CD4-positive, CD25-positive, alpha-beta regulatory T cell (primary cell): ENCODE measurements at places on chromosomes 12 and 14. TPM values are rescaled to one million over a fixed set of nuclear protein-coding genes. Genes with fewer than 3 reads are reported as not detected.

Gene ARHGAP9
- total RNA-seq: 403 TPM

Gene RASSF3
- 158 TPM for total RNA-seq

GRCh38 chr12:131783915-131784541 is 44.2 kb upstream of the MMP17 start:
- no peak overlapping the region for H3K4me3 ChIP-seq
- no peaks in the 10 kb centered on the region for H3K4me1 ChIP-seq

DNA sequence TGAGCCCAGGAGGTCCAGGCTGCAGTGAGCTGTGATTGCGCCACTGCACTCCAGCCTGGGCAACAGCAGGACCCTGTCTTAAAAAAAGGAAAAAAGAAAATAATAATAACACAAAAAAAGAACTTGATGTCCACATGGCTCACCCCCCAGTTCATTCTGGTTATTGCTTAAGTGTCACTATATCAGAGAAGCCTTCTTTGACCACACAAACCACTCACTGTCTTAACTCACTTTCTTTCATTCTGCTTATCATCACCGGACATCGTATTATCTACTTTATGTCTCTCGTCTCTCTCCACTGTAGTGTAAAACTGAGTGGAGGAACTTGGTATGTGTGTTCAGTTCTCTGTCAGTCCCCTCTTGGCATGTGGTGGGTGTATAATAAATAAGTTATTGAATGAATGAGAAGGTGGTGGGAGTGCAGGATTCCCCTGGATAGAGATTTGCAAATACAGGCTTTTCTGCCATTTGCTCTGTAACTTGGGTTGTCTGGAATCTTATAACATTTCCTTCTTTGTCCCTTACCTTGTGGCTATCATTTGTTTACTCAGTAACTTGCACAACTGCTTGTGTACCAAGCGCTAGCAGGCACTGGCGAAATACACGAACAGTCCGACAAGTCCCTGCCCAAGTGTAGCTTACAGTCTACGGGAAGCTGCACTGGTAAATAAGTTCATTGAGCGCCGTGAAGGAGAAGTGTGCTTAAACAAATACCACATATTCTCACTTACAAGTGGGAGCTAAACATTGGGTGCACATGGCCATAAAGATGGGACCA is 86.6 kb upstream of the TRAF3 start:
- no peak overlapping the region for H3K4me3 ChIP-seq
- no peaks in the 10 kb centered on the region for H3K27me3 ChIP-seq
- H3K36me3 ChIP-seq: no peaks in the 10 kb centered on the region
- DNase-seq: no peak
- no peak overlapping the region for H3K27ac ChIP-seq

GRCh38 chr14:89469210-89470198 is 52.5 kb upstream of the FOXN3 start:
- no peak overlapping the region for H3K27ac ChIP-seq
- H3K36me3 ChIP-seq: peaks cover 14% of the 10 kb centered on the region
- no peak overlapping the region for H3K4me3 ChIP-seq
- no peaks in the 10 kb centered on the region for H3K27me3 ChIP-seq
- no peaks in the 10 kb centered on the region for H3K4me1 ChIP-seq

GRCh38 chr14:51356381-51356780 is 116.3 kb downstream of the TMX1 start:
- no peak overlapping the region for H3K27ac ChIP-seq
- DNase-seq: no peak
- no peaks in the 10 kb centered on the region for H3K36me3 ChIP-seq
- no peaks in the 10 kb centered on the region for H3K4me1 ChIP-seq

DNA sequence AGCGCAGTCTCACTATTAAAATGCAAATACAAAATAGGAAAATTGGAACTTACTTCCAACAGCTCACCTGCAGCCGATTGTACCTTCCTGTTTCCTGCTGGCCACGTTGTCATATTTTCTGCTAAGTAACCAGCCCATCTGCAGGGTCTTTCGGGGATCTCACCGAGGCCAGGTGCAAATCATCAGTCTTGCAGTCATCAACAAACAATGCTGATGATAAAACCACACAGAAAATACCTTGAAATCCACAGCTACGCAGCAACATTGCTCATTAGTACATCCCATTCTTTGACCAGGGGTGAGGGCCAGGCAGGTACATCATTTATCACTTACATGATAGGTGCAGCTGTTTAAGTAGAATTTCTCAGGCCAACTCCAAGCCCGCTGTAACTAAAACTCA is 406.9 kb downstream of the TMEM121 start:
- DNase-seq: no peak
- peaks cover 13% of the 10 kb centered on the region for H3K27me3 ChIP-seq
- H3K27ac ChIP-seq: no peak overlapping the region
- no peak overlapping the region for H3K4me3 ChIP-seq
- no peaks in the 10 kb centered on the region for H3K4me1 ChIP-seq

DNA sequence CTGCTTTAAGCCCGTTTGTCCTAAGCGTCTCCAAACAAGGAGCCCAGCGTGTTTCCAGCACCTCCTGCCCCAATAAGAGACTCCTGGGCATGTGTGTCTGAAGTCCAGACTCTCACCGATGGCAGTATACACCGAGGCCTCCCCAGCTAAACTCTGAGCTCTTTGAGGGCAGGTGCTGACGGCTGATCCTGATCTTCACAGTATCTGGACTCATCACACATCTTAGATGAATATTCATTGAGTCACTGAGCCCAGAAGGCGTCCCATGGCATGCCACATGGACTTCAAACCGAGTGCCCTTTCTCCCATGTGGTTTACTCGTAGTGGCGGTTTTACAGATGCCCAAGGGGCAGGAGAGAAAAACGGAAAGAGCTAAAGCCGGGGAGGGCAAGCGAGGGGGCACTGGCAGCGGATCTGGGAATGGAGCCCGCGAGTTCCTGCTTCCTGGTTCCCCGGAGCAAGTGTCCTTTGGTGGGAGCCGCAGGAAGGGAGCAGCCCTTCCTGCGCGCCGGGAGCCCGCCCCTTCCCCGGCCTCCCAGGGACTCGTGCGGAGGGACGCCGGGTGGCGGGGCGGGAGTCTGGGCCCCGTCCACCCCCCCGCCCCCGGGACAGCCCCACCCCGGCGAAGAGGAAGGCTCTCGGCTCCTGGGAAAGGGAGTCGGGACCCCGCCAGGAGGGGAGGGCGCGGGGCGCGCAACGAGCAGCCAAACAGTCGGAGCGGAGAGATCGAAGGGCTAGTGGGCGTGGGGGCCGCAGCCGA is 585 bp upstream of the TEAD4 start:
- peaks cover 26% of the 10 kb centered on the region for H3K27me3 ChIP-seq
- no peaks in the 10 kb centered on the region for H3K36me3 ChIP-seq
- DNase-seq: no peak
- no peak overlapping the region for H3K4me3 ChIP-seq

DNA sequence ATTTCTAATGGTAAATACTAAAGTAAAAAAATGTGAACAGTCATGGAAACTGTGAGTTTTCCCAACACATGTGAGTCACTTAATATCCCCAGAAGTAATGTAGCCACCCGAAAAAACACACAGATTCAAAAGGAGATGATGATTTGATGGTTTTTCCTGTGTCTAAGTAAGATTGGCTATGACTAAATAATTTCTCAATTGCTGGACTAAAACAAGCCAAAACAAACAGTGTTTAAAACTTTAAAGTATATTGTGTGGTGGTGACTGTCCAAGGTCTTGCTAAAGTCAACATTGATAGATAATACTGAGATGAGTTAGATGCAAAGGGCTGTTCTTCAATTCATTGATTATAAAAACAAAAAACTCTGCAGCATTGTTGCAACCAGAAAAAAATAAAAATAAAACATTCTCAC is 89.6 kb upstream of the SOX5 start:
- H3K4me3 ChIP-seq: no peak overlapping the region
- H3K27me3 ChIP-seq: no peaks in the 10 kb centered on the region
- no peaks in the 10 kb centered on the region for H3K4me1 ChIP-seq
- H3K27ac ChIP-seq: no peak overlapping the region
- DNase-seq: no peak

DNA sequence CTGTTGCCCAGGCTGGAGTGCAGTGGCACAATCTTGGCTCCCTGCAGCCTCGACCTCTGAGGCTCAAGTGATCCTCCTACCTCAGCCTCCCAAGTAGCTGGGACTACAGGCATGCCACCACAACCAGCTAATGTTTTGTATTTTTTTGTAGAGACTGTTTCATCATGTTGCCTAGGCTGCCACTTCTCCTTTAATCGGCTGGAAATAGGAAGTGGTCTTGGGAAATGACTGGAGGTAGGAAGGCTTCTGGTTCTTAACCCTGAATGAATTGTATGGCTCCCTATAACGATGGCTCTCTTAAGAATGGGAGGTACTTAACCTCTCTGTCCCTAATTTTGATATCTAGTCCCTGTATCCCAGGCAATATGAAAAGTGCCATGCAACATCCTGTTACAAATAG is 113.9 kb upstream of the USP15 start:
- H3K27me3 ChIP-seq: no peaks in the 10 kb centered on the region
- no peak for DNase-seq
- H3K4me3 ChIP-seq: no peak overlapping the region
- no peaks in the 10 kb centered on the region for H3K36me3 ChIP-seq
- H3K27ac ChIP-seq: no peak overlapping the region
- H3K4me1 ChIP-seq: no peaks in the 10 kb centered on the region

DNA sequence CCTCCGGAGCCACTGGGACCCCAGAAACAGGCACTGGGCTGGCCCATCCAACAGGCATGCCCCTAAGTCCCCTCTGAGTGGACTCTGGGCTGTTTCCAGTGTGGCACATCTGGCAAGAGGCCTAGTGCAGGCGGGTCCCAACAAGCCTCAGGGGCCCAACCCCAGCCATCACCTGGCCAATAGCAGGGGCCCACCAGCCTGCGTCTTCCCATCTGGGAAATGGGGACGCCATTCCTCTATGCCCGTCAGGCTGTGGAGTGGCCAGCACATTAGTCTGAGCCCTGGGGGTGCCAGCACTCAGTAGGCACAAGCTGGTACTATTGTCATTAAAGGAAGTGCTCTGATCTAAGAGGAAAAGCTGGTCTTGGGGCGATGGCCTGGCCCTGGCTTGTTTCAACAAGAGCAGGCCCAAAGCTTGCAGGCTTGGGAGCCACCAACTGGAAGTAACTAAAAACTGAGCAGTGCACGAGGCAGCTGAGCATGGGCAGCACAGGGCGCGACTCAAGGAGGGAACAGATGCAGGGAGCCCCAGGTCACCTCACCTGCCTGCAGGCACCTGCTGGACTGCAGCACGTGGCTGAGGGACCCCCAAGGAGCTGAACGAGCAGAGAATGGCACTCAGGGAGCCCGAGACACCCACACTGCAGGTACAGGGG is 8.4 kb downstream of the DEGS2 start:
- H3K36me3 ChIP-seq: no peaks in the 10 kb centered on the region
- no peak for DNase-seq
- H3K27ac ChIP-seq: no peak overlapping the region
- H3K27me3 ChIP-seq: no peaks in the 10 kb centered on the region

DNA sequence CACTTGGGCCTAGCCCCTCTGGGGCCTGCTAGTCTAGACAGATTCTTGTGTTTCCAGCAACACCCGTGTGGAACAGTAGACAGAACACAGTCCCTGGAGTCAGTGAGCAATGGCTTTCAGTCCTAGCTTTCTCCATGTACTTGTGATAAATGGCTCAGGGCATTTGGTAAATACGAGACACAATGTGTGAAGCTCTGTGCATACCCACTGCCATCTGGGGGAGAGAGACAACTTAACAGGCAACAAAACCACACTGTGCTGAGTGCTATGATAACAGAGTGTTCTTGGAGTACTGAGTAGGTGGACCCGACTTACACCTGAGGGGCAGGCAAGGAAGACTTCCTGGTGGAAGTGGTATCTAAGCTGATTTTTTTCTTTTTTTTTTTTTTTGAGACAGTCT is 86.3 kb upstream of the TBX3 start:
- no peaks in the 10 kb centered on the region for H3K4me1 ChIP-seq
- H3K36me3 ChIP-seq: no peaks in the 10 kb centered on the region
- no peak overlapping the region for H3K4me3 ChIP-seq
- DNase-seq: no peak
- H3K27ac ChIP-seq: no peak overlapping the region
- H3K27me3 ChIP-seq: no peaks in the 10 kb centered on the region

- no peak overlapping the region for H3K4me3 ChIP-seq
- H3K27me3 ChIP-seq: no peaks in the 10 kb centered on the region
- no peaks in the 10 kb centered on the region for H3K36me3 ChIP-seq
Observed at GRCh38 chr14:96598332-96598928, 96.2 kb downstream of the PAPOLA start.

DNA sequence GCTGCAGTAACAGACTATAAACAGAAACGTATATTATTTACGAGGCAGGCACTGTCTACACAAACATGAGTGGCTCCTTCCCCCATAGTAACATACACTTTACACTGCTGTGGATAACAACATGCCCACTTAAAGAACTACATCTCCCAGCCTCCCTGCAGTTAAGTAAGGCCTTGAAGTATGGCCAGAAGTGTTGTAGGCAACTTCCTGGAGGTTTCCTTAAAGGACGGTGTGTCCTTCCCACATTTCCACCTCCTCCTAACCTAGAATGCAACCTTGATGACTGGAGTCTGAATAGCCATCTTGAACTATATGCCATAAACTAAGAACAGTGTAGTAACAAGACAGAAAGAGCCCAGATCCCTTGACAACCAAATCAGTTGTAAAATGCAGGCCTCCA is 20.3 kb downstream of the MED13L start:
- peaks cover 2% of the 10 kb centered on the region for H3K4me1 ChIP-seq
- no peak for DNase-seq
- no peaks in the 10 kb centered on the region for H3K27me3 ChIP-seq
- H3K27ac ChIP-seq: no peak overlapping the region
- H3K36me3 ChIP-seq: no peaks in the 10 kb centered on the region

DNA sequence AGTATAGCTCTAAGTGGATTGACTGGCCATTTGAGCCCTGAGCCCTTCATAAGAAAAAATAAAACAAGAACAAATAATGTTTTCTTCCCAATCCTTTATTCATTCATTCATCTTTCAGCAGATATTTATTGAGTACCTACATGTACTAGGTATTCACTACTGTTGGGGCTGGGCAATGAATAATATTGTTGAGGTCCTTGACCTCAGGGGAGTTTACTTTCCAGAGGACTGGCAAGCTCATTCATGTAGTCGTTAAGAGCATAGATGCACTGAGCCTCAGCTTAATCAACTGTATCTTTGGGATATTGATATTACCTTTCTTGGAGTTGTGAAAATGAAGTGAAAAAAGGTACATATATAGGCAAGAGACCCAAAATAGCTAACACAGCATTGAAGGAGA is 7.6 kb downstream of the CFAP54 start:
- no peak for DNase-seq
- no peak overlapping the region for H3K4me3 ChIP-seq
- H3K36me3 ChIP-seq: no peaks in the 10 kb centered on the region
- H3K27me3 ChIP-seq: no peaks in the 10 kb centered on the region
- H3K4me1 ChIP-seq: peaks cover 30% of the 10 kb centered on the region
- H3K27ac ChIP-seq: no peak overlapping the region
